ENCODE measurements at places on chromosomes 12 and 14. TPM values are rescaled to one million over a fixed set of nuclear protein-coding genes. Genes with fewer than 3 reads are reported as not detected.
A peak's percentile ranks its signal among the peaks of the same experiment; 100 is the strongest.

GRCh38 chr14:89445273-89445973, 28.4 kb upstream of the FOXN3 start:
- no peak for DNase-seq

DNA sequence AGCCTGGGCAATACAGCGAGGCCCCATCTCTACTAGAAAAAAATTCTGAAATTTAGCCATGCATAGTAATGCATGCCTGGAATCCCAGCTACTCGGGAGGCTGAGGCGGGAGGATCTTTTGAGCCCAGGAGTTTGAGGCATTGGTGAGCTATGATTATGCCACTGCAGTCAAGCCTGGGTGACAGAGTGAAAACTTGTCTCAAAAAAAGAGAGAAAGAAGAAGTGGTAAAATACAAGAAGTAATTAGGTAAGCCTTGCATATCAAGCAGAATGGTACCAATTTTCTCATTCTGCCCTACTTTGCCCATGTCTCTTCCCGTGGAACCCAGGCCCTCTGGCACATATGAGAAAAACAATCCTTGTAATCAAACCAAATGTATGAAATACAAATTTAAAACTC, 70.7 kb downstream of the SUSD6 start:
- DNase-seq = no peak

ABHD12B gene
- total RNA-seq = not detected

DNA sequence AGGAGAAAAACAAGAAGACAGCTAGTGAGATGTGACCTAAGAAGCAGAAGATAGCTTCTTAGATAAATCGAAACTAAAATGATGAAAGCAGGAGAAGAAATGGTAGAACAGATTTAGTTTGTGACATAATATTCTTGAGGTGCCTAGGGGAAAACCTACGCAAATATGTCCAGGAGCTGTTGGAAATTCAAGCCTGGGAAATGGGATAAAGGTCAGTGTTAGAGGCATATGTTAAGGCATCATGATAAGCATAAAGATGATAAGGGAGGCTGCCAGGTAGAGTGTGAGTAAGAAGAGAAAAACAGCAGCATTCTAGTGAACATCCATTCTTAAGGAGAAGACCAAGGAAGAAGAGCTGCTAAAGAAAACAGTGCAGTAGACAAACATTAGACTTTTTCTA, 109.6 kb upstream of the LGR5 start:
- no peak for DNase-seq

- DNase-seq = no peak
These were observed 22.6 kb upstream of the MAPKAPK5 start for GRCh38 chr12:111819191-111820158.

B3GNT4 gene
- not detected for total RNA-seq

GRCh38 chr12:98416845-98417244, 98.5 kb upstream of the TMPO start:
- DNase-seq = peak; percentile 68

SCNN1A gene
- under 0.01 TPM for total RNA-seq

CCDC198 gene
- not detected for total RNA-seq

DNA sequence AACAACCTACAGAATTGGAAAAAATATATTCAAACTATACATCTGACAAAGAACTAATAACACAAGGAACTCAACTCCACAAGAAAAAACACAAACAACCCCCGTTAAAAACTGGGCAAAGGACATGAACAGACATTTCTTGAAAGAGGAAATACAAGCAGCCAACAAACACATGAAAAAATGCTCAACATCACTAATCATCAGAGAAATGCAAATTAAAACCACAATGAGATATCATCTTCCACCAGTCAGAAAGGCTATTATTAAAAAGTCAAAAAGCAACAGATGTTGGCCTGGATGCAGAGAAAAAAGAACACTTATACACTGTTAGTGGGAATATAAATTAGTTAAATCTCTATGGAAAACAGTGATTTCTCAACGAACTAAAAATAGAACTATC, 82.6 kb upstream of the CCDC91 start:
- no peak for DNase-seq

DNA sequence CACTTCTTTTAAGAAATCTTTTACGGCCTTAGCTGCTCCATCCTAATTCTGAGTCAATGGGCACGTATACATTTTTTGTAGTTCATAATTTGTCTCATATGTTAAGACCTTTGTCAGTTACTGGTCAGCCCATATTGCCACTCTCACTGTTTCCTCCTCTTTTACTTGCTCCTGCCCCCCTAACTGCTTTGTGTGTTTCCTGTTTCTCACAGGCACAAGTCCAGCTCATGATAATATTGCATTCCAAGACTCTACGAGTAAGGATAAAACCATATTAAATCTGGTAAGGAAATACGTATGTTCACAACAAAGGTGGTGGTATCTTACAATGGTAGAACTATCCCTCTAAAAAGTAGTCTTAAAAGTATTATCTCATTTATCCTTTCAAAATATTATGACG, 111.7 kb downstream of the DNAI7 start:
- no peak for DNase-seq

MYBPC1 gene
- not detected for total RNA-seq

DNA sequence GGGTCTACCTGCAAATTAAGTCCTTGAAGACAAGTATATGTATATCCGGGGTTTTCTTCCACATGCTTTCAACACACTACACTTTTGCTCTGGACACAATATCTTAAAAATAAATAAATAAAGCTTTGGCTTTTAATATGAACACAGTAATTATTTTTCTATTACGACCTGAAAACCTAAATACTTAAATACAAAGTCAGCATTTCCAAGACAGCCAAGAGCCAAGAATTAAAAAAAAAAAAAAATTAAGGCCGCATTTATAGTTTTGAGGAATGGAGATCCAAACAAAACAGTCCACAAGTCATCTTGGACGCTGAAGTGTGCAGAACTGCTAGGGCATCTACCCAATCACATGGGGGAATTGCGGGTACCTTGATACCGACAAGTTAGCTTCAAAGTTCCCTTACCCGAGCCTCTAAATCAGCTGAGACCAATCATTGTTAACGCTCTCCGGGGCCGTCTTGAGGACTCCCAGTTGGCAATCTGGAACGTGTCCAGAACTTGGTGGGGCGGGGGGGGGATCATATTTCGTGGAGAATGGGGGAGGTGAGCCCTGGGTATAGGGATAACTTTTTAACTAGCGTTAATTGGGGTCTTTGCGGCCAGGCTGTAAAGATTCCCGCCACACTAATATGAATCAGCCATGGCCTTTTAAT, 731 bp upstream of the PCNX4 start:
- peak; percentile 84 for DNase-seq

CFAP73 gene
- total RNA-seq = not detected

GALNT16 gene
- 1.6 TPM for total RNA-seq

FERMT2 gene
- 133 TPM for total RNA-seq

- no peak for DNase-seq
These were observed 89.2 kb downstream of the DICER1 start for GRCh38 chr14:95068080-95068479.

BCL2L2 gene
- 18.5 TPM for total RNA-seq

DNA sequence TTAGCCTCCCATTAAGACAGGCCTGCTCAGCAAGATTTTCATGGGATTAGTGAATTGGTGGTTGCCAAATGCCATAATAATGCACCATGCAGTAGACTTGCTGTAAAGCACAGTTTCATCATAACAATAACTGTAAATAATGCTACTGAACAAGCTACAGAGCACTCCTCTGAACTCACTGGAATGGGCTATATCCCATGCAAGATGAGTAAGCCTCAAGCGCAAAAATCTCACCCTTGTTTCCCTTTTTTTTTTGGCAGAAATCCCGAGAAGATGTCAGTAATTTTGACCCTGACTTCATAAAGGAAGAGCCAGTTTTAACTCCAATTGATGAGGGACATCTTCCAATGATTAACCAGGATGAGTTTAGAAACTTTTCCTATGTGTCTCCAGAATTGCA, 145.9 kb upstream of the HIF1A start:
- DNase-seq = no peak

VWF gene
- 1.4 TPM for total RNA-seq

GRCh38 chr14:90412058-90412457, 15.2 kb downstream of the CALM1 start:
- DNase-seq = peak; percentile 59

GRCh38 chr14:50345846-50346422, 33.8 kb downstream of the DMAC2L start:
- no peak for DNase-seq

DNA sequence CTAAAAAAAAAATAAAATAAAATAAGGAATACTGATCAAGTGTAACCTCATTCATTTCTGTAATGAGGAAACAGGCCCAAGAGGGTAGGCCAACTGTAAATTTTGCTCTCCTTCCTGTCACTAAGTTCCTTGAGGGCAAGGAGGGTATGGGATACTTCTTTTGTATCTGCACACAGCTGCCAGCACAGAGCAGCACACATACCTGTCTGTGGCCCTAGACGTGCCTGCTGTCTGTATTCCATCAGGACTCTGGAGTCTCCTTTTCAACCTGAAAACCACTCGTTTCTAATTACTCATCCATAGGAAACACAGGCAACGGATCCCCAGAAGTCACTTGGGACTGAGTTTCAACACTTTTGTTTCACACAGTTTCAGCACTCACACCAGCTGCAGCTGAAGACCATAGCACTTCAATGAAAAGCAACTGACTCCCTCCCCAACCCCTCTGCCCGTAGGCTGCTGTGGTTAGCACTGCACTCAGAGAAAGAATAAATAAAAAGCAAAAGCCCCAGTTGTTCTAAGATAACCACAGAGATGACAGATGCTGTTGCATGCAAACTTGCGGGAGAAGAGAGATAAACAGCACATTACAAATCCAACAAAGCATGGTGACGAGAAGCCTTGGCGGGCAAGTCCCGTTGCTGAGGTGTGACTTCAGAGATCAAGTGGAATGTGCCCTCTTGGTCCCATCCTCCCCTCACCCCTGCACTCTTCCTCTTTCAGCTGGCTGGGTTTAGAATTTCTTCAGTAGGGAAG, 24.9 kb downstream of the CRACR2A start:
- peak; percentile 20 for DNase-seq

GRCh38 chr12:22256041-22256441, 78.5 kb downstream of the ST8SIA1 start:
- DNase-seq = no peak

PLEKHG7 gene
- total RNA-seq = not detected

CNOT2 gene
- 135 TPM for total RNA-seq

DNA sequence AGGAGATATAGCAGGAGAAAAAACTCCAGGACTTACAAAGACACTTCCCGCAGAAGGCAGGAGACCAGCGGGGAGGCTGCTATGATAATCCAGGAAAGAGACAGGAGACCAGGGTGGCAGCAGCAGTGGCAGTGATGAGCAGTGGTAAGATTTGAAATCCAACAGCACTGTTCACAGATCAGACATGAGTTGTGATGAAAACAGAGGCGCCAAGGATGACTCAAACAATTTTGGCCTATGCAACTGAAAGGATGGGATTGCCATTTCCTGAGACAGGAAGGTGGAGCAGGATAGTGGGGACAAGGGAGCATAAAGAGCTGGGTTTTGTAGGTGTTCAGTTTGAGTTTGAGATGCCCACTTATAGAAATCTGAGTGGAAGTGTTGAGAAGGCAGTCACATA, 108.6 kb upstream of the DYRK2 start:
- DNase-seq = peak; percentile 20

DNA sequence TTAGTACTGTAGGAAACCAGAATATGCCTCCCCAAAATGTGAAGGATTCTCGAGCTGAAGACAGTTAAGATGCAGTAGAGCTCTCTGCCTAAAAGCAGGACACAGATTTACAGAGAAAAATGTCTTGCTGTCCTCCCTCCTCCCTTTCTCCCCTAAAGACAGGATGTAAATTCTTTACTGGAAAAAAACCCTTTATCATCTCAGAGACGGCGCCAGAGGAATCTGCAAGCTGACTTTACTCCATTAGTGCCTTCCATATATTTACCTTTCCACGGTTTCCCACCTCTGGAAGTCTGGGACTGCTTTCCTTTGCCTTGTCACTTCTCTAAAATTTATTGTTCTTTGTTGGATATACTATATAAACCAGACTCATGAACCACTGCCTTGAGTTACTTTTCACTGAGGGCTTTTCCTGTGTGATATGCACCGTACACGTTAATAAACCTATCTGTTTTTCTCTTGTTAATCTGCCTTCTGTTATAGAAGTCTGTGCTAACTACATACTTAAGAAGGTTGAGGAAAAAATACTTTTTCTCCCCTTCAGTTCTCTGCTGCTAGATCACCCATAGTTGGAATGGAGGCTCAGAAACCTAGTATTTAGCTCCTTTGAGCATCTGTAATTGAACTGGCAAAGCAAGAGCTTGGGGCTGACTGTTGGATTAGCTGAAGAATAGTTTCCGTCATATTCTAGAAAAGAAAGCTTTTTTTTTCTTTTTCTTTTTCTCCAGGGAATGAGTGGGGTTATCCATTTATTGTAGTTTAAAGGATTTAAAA, 99.9 kb downstream of the RAD51B start:
- peak; percentile 6 for DNase-seq
